ENCODE measurements at places on chromosomes 3 and 15. TPM values are rescaled to one million over a fixed set of nuclear protein-coding genes. Genes with fewer than 3 reads are reported as not detected.

DNA sequence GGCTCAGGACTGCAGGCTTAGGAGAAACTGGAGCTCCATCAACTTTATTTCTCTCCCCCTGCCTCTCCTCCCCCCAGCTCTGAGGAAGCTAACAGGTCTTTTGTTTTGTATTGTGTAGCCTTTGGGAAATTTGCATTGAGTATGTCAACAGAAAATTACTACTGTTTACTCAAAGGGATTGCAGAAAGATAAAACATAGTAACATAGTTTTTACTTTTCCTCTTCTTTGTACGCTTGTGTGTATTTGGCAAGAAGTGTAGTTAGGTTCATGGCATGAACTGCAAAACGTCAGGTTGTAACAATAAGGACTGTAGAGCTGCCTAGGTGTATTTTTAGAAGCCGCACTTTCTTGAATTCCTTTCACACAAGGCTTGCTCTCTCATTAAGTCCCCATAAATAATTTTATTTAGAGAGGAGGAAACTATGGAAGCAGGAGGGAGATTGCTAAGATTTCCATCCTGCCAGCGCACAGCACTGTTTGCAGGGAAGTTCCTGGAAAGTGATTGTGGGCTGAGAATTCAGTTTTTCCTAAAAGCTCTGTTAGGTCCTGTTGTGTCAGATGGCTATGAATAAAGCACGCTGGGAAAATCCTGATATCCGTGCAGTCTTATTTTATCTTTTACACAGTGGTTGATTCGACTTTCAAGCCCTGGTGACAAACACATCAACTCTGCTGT is 21.1 kb upstream of the SATB1 start:
- DNase-seq = no peak

GRCh38 chr3:179871782-179872181 is 165.0 kb downstream of the PEX5L start:
- DNase-seq = no peak

DNA sequence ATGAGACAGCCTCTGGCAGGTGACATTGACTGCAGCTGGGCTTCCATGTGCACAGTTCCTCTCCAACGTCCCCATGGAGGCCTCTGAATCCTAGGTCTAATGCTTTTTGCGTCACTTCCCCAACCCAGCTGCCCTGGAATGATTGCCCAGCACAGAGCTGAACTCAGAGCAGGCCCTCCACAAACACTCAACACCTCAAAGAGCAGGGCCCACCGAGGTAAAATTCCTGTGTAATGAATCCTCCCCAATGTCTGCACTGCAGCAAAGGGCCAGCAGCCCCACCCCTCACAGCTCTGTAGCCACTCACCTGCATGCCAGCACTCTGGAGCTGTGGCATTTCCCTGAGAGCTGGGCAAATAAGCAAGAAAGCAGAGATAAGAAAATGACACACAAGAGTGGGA is 42.6 kb upstream of the DUSP7 start:
- no peak for DNase-seq

Gene NOP10
- total RNA-seq = 312 TPM

DNA sequence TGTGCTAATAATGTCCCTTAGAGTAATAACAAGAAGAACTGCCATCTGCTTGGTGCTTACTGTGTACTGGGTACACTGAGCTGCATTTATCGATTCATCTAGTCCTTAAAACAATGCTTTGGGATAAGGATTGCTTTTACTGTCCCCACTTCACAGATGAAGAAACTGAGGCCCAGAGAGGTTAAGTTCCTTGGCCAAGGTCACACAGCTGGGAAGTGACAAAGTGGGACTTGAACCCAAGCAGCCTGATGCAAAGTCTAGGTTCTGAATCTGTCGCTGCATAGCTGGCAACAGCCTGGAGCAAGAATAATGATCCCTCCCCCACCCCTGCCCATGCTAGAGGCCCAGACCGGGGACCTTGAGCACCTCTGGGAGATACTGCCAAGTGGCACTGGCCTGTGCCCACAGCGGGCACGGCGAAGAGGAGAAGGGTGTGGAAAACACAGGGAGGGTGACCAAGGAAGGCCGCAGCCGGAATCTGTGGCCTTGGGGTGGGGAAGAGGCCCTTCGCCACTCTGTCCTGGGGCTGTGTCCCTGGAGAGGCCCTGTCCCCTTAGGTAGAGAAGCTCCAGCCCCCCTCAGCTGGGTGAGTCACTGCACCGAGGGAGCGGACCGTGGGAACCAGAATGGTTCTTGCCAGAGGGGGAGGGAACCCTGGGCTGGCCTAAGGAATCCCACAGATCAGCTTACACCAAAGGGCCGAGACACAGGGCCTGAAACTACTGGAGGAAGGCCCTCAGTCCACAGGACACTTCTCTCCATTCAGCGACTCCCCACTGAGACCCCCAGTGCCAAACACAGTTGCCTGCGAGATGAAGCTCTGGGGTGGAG is 3.5 kb downstream of the PLXND1 start:
- no peak for DNase-seq

DNA sequence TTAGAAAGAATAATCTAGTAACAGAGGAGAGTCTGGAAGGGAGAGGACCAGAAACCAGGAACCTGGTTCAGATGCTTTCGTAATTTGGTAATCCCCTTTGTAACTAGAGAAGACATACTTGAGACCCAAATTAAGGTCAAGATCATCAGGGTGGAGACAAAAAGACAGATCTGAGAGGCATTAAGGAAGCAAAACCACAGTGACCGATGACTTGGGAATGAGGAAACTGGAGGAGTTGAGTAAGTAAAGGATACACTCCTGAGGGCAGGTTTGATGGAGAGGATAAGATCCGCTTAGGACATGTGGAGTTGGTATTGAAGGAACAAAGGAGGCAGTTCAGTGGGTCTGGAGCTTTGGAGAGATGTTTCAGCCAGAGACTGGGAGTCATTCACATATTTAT is 23.6 kb upstream of the BCL2A1 start:
- no peak for DNase-seq

- DNase-seq = no peak
These were observed 145.2 kb upstream of the NUDT16 start for GRCh38 chr3:131236421-131236820.
